NCI-H2081 (cell line): ENCODE measurements at places on chromosomes 5 and 9.

DNA sequence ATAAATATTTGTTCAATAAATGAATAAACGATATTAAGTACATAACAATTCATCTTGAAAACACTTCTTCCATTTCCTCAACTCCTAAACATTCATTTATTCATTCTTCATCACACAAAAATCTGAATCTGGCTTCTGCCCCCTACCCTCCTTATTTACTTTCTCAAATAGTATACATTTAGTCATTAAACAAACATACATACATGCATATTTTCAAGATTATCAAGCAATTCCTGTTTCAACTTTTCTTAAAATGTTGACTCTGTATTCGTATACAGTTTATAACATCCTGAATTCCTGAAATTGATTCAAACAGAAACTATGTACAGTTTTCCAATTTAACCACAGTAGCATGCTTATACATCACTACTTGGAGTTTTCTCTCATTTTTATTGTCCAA lies 129.0 kb downstream of the MUSK start:
- no peak for DNase-seq

- DNase-seq = no peak
Observed at GRCh38 chr5:74576941-74577456, 63.5 kb downstream of the ENC1 start.

DNA sequence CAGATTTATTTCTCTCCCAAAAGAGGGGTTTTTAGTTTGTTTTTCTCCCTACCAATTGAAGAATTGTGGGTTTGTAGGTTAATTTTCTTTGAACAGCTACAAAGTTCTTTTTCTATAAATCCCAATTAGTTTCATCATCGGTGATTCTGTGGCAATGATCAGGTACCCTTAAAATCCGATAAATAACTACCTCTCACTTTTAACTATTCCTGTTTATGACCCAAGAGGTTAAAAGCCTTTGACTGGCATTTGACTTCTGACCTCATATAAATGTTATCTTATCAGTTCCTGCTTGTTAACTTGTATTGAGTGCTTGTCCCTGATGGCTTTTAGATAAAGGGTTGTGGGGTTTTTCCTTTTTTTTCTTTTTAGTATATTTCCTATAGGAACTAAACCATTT lies 124.4 kb upstream of the TMEM161B start:
- no peak for DNase-seq

DNA sequence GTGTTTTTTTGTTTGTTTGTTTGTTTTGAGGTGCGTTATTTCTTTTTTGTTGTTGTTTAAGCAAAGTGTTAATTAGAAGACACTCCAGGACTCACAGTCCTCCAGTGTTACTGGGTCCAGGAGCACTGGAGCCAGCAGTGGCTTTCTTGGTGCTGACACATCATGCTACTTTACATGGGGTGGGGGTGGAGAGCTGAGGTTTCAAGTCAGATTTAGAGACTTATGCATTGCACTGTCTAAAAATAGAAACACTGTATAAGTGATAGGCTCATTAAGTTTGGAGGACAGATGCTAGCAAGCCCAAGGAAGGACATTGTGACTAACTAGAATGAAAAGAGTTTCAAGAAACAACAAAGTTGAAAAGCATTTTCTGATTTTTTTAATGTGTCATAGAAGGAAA lies 2209.2 kb downstream of the MAT2B start:
- DNase-seq = no peak

DNA sequence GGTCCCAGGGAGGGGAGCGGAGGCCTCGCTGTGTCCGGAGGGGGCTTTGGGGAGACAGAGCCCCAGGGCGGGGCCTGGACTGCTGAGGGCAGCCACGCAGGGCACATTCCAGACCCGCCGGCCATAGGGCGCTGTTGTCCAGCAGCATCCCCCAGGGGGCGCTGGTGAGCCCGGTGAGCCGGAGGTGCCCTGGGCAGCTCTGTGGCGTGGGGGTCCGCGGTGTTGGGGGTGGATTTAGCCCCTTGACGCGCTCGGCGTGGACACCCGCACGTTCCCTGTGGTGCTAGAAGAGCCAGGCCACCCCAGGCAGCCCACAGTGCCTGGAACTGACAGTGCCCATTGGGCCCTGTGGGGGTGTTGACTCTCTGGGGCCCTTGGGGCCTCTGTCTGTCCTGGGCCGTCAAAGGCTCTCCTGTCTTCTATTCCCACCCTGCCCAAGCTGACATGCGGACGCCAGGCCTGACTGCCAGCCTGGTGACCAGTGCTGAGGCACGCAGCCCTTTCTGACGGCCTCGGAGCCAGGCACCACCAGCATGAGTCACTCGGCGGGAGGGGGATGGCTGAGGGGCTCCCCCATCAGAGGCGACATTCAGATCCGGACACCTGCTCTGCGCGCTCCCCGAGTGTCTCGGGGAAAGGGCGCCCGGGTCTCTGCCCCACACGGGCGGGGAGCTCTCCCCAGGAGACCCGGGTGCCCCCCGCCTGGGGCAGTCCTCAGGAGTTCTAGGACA lies 23.9 kb downstream of the TPPP start:
- DNase-seq = no peak

DNA sequence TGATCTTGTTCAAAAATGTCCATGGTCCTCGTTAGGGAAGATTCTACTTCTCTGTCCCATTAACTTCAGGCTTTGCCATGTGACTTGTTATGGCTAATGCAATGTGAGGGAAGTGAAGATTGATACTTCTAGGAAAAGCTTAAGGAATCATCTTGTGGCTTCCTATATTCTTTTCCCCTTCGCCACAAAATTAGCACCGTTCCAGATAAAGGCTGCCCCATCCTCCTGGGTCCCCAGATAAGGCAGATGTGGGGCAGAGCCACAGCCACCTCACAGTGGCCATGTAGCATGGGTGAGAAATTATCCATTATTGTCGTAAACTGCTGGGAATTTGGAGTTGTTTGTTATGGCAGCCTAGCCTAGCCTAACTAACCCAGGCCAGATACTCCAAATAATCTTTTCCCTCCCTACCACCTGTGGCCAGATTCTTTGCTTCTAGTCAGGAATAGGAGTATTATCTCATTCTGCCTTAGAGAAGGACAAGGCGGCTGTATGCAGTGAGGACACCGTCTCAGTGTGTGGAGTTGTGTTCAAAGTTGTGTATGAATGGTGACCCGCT lies 31.9 kb upstream of the BOD1 start:
- no peak for DNase-seq

DNA sequence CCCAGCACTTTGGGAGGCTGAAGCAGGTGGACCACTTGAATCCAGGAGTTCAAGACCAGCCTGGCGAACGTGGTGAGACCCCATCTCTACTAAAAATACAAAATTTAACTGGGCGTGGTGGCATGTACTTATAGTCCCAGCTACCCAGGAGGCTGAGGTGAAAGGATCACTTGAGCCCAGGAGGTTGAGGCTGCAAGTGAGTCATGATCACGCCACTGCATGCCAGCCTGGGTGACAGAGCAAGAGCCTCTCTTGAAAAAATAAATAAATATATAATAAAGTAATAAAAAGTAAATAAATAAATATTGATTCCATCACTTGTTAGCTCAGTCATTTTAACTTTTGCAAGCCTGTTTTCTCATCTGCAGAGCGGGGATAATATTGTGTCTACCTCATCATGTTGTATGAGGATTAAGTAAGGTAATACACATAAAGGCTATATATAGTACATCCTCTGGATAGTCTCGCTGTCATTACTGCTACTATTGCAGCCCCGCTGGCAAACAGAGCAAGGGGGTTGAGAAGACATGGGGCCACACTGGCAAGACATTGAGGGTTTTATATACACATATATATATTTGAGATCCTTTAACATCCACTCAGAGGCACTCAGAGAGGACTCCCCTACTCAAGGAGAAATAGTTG lies 210.9 kb downstream of the C9orf152 start:
- no peak for DNase-seq

DNA sequence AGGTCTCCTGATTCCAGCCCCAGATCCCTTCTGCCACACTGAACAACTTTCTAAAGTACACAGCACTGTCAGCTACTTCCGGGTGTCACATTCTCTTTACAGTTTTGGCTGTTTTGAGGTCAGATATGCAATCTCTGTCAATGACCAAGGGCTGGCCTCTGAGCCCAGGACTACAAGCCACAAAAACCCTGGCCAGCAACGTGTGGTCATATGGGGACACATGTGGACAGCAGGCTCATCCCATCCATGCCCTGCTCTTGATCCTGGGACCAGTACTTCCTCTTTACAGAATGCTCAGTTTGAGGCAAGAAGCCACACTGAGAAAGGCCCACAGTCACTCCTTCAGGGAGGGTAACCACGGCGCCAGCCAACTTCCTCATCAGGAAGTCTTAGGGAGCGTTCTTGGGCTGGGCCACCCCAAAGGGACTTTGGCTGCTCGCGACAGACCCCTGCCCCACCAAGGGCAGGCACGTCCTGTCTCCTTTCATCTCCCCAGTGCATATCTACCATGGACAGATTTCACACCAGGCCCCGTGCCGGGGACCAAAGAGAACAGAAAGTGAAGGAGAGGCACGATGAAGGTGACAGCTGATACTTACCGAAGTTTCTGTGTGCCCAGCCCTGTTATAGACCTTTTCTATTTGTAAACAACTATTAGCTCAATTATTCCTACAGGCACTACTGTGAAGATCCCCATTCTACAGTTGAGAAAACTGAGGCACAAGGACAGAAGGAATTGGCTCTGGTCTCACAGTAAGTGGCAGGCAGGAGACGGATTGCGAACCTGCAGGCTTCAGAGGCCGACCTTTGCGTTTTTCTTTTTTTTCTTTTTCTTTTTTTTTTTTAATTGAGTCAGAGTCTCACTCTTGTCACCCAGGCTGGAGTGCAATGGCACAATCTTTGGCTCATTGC lies 37.3 kb downstream of the STK10 start:
- no peak for DNase-seq

DNA sequence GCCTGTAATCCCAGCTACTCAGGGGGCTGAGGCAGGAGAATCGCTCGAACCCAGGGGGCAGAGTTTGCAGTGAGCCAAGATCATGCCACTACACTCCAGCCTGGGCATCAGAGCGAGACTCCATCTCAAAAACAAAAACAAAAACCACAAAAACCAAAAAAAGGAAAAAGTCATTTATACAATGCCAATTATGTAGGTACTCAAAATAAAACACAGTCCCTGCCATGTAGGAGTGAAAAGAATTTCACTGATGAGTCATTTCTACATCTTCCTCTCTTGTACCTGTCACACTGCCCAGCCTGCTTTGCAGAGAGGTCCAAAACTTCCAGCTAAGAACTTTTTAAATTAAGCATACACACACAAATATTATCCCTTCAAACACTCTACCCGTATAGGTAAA lies 215.8 kb downstream of the EPB41L4A start:
- DNase-seq = no peak

- DNase-seq = no peak
Observed at GRCh38 chr5:179516221-179516620, 34.1 kb upstream of the RUFY1 start.

GRCh38 chr9:95032580-95033341 lies 284.7 kb downstream of the FANCC start:
- no peak for DNase-seq

DNA sequence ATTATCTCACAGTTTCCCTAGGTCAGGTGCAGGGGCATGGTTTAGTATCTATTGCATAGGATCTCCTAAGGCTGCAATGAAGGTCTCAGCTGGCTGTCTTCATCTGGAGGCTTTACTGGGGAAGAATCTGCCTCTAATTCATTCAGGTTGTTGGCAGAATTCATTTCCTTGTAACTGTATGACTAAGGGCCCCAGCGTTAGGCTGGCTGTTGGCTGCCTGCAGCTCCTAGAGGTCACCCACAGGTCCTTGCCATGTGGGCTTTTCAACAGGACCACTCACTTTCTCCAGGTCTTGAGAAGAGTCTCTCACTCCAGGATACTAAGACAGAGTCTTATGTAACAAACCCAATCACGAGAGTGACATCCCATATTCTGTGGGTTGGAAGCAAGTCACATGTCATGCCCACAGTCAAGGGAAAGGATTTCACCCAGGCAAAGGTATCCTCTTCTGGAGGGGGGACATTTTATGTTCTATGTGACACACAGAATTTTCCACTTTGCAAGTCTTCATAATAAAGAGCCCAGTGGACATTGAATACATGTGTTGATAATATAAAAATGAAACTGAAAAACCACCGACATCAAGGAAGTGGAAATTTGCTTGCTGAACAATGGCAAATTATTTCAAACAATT lies 38.2 kb downstream of the HMHB1 start:
- no peak for DNase-seq
